ENCODE measurements at places on chromosomes 5 and 9.

DNA sequence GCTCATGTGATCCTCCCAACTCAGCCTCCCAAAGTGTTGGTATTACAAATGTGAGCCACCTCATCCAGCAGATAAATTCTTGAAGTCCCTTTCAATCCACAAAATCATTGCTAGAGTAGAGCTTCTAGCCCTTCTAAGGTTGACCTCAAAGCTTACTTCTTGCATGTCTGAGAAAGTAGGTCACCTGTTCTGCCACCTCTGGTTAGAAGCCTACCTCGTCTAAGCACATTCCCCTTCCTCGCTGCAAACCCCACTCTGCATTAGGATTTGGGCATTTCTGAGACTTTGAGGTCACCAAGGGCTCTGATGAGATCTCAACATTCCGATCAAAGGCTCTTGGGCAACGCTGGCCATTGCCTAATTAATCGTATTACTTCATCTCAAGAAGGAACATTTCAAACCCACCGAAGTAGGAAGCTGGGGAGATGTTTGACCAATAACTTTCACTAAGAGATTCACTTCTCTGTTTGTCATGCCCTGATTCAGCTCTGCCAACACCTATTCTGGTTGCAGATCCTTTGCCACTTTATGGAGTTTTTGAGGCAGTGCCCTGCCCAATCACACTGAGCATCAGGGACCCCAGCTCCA lies 8.6 kb downstream of the ADAM19 start:
- DNase-seq, result no peak

DNA sequence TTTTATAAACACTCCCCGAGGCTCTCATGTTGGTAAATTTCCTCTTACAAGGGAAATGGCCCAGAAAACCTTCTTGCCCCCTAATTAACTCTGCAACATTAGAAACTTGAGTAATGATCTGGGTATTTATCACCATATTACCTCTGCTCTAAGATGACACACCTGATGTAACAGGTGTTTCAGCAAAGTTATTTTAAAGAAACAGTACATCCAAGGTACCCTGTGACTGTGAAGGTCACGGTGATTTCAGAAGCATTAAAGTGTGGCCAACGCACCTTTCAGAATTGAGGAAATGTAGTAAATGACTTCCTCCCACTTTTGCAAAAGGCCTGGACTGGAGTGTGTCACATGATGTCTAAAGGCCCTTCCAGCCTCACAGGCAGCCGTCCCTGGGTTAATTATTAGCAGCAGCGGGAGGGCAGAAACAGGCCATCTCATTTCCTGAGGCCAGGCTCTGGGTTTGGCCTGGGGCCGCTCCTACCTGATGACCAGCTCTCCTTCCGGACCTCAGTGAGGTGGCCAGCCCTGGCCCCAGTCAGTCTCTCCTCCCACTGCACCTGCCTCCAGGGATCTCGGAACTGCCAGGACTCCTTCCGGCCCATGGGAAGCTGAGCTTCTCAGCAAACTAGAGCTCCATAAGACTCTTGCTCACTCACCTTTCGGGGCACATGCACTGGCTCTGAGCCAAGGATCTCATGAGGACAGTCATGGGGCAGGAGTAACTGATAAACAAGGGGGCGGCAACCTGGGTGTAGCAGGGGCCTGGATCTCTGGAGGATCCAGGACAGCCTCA lies 20.7 kb downstream of the PTPN3 start:
- DNase-seq, result no peak

GRCh38 chr5:121503111-121503840 lies 348.4 kb upstream of the FTMT start:
- DNase-seq, result no peak

DNA sequence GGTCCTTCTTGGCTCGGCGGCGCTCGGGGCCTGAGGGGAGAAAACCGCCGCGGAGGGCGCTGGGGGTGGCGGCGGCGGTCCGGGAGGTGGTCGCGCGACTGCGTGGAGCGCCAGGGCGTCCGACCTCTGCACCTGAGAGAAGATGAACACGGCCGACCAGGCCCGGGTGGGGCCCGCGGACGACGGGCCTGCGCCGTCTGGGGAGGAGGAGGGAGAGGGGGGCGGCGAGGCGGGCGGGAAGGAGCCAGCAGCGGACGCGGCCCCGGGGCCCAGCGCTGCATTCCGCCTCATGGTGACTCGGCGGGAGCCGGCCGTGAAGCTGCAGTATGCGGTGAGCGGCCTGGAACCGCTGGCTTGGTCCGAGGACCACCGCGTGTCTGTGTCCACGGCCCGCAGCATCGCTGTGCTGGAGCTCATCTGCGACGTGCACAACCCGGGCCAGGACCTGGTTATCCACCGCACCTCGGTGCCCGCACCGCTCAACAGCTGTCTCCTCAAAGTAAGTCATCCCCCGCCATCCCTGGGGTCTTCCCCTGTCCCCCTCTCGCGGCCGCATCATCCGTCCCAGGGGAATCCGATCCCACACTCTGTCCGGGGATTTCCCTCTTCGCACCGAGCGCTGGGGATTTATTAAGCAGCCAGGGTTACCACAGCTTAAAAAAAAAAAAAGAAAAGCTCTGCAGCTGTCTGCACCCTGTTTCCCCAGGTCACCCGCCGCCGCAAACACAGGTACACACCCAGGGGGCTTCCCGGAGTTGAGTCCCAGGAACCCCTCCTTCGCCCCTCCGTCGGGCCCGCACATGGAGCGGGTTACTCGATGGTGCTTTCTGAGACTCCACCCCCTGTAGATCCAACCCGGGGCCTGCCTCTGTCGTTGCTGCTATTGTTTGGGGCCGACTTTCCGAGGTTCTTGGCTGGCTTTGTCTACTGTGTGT lies at the start of gene GTF3C4:
Gene GTF3C4, plus strand, starts transcription at position 8 of the 935 bp plus-strand sequence. Its CDS starts 135 bp downstream, at position 143.
- DNase-seq, result peak; percentile 79

GRCh38 chr9:135085830-135086546 lies 1.5 kb upstream of the OLFM1 start:
- DNase-seq, result no peak

DNA sequence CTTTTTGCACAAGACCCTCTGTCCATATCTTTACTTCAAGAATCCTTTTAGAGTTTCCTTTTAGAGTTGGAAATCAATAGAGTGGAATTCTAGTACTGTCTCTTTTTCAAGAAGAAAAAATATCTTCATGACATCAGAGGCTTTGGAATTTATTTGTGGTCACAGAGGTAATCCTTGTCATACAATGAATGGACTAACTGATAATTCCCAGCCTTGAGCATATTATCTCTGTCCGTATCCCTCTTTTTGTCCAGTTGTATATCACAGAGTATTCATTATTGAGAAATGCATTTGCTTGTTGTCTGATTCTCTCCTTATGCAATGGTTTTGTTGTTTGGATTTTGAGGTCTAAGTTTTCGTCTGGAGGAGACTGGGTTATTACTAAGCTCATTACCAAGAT lies 82.0 kb upstream of the HAPLN1 start:
- no peak for DNase-seq

DNA sequence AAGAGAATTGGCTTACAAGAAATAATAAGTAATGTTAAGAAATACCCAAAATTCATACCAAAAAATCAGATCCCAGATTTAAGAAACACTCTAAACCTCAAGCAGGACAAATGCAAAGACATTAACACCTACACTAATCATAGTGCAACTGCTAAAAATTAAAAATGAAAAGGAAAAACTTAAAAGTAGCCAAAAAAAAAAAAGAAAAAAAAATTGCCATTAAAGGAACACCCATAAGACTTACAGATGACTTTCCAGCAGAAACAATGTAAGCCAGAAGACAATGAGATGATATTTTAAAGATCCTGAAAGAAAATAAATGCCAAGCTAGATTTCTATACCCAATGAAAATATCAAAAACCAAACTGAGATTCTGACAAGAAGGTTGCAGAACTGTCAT lies 101.5 kb downstream of the DENND1A start:
- DNase-seq, result no peak

DNA sequence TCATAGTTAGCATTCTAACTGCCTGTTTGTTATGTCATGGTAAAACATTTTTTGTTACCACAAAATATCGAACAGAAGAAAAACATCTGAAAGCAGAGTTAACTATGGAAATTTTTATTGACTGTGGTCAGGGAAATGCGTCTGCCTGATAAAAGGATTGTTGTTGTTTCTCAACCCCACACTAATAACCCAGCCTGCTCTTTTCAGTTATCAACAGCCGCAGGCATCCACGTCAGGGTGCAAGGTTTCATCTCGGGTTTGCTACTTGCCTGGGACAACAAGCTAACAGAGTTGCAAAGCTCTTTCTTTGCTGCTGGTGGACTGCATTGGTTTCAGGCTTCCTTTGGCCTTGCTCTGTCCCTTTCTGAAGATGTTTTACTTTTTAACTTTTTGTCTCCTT lies 969.2 kb downstream of the CDH18 start:
- no peak for DNase-seq

DNA sequence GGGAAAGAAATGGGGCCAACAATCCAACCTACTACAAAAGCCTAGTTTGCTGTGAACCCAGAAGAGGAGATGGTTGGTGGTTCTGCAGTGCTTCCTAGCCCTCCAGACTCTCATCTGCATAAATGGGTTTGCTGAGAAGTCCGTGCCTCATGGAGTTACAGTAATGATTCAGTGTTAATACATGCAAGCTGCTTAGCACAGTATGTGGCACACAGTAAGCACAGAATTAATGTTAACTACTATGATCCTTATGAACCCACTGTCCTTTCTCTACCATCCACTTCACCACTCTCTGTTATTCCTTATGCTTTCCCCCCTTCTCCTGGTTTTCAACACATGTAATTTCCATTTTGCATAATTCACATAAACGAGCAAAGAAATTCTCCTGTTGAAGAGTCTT lies 100.0 kb downstream of the ACTBL2 start:
- DNase-seq, result no peak

DNA sequence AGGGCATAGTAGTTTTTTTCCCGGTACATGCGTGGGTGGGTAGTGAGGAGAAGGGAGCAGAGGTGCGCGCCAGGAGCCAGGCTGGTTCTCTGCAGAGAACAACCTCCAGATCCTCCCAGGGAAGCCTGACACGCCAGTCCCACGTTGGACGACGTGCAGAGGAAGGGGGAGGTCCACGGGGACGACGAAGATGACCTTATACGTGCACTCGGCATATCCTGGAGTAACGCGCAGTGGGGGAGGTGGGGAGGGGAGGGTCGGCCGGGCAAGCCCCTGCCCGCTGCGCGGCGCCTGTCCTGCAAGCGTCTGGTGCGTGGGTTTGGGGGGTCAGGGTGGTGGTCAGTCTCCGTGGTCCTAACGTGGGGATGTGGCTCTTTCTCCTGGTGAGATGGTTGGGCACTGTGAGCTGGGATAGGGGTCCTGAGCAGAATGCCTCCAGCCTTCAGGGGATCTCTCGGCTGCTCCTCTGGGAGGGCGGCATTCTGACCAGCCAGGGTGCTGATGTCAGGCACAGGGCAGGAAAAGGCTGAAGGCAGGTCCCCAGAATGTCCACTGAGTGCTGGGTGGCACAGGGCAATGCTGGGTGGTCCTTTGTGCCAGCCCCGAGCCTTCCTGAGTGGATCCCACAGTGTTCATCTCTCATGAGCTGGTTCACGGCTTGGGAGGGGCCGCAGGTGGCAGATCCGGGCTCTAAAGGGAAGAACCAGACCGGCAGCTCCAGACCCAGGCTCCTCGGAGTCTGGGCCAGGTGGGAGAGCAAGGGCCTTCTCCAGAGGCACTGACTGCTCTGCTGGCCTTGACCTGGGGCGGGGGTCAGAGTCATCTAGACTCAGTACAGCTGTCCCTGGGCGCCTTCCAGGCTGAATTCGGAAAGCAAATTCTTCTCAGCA lies 10.5 kb upstream of the SCGB3A1 start:
- DNase-seq, result no peak

DNA sequence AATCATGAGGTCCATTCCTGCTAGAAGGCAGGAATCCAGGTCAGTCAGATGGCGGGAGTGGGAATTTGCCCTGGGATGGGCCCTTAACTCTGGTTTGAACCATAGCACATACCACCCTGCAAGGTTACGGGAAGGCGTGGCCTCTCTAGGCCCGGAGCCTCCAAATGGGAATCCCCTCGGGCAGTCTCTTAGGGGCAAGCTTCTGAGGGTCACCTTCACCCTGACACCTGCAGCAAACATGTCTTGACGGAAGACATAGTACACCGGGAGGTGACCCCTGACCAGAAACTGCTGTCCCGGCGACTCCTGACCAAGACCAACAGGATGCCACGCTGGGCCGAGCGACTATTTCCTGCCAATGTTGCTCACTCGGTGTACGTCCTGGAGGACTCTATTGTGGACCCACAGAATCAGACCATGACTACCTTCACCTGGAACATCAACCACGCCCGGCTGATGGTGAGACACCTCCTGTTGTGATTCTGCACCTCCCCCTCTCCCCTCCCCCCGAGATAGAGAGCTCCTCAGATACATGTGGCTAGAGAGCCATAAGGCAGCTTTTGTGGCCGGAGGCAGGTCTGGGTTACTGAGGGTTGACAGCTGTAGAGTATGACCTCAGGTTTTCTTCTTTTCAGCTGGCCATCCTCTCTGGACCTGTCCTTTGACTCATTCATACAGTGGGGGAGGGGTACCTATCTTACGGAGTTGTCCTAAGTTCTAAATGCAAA lies 957 bp downstream of the PRELID1 start:
- DNase-seq, result no peak

DNA sequence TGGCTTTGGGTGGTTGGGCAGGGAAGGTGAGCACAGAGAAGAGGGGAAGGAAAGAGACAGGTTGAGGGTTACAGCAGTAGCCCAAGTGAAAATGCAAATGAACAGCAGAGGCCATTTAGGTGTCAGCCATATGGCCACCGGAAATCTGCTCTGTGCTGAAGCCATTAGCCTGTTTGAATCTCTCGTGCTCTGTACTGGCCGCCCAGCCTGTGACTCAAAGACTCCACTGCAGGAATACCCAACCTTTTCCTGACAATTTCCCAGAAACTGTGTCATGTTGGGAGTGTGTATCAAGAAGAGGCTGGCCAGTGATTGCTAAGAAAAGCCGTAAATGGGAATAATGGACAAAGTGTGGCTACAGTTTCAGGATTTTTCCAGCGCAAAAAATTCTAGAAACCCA lies 35.9 kb upstream of the RAI14 start:
- DNase-seq, result no peak

- DNase-seq, result no peak
Observed at GRCh38 chr5:74851684-74852353, 14.4 kb downstream of the FAM169A start.

GRCh38 chr5:40359093-40359492 lies 320.6 kb upstream of the PTGER4 start:
- DNase-seq, result no peak

GRCh38 chr5:15630441-15630840 lies 130.5 kb downstream of the FBXL7 start:
- no peak for DNase-seq

GRCh38 chr9:99368341-99369326 lies 146.6 kb downstream of the SEC61B start:
- no peak for DNase-seq

DNA sequence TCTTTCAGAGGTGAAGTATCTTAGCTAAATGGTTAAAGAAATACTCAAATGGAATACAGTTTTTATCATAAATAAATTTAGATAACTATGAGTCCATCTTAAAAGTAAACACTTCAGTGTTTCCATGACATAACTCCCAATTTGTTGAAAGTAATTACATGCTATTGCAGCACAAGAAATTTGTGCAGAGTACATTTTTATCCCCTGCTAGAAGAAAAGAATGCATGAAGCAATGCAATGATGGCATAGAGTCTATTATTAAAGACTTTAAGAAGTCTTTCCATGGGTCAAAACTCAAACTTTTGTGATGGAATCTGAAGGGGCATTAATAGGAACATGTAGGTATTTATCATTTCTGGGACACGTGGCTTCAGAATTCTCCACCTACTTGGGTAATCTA lies 106.6 kb upstream of the DPYSL3 start:
- DNase-seq, result no peak

All from T-helper 17 cell (primary cell).